NCI-H526 (cell line): ENCODE measurements at places on chromosomes 2 and 18.

GRCh38 chr18:8871489-8871888 is 166.1 kb downstream of the MTCL1 start:
- DNase-seq: no peak

DNA sequence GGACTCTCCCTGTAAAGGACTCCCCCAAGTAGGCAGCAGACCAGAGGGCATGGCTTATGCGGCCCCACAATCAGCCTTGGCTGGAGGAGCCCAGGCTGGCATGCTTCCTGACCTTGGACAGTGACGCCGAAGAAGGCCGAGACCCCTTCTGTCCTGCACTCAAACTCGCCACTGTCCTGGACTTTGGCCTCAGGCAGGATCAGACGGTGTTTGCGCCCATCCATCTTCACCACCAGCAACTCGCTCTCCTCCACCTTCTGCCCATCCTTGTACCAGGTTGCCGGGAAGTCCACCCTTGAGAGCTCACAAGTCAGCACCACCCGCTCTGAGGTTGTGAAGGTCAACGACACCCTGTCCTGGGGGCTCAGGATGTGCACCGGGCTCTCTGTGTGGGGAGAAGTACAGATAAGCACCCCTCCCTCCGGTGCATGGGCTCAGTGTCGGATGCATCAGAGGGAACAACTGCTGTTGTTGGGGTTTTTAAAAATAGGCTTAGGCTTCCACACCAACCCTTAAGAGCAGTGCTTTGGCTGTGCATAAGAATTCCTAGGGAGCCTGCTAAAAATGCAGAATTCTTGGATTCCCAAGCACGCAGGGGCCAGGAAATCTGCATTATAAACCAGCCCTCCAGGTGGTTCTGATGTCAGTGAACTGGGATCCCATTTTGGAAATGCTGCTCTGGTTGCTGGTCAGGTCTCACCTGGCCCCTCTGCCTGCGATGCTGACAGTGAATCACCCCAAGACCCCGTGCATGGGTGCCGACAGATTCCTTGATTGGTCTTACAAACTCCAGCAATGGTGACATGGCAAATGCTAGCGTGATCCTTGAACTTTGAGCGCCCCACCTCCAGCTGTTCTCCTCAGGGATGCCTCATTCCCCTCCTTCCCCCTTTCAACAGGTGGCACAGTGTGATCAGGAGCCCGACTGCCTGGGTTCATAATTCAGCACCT is 5.9 kb downstream of the OBSL1 start:
- no peak for DNase-seq

DNA sequence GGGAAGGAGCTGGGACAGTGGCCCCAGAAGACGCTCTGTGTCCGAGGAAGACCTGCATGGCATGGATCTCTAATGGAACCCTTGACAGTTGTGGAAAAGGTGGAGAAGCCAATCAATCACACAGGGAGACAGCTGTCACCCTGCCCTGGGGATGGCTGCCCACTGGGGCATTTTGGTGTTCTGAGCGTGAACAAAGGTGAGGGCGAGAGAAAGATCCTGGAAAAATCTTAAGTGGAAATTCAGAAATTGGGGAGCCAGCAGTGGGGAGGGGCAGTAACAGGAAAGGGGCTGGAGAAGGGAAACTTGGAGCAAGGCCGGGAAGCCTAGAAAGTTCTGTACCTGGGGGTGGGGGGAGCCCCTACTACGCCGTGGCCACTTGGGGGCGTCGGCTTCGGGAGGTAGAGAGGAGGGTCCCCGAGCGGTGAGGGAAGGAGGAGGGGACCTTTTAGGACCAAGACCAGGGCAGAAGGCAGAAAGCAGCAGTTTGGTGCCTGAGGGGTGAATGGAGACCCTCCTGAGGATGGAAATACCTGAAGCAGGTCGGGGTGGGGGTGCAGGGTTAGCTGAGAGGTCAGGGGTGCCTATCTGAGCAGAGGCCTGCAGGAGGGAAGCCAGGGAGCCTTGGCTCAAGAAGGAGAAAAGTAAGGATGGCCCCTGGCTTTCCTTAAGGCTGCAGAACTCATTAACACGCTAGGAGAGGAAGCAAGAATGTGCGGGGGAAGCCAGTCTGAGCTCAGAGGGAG is 30.0 kb downstream of the NGEF start:
- DNase-seq: no peak

DNA sequence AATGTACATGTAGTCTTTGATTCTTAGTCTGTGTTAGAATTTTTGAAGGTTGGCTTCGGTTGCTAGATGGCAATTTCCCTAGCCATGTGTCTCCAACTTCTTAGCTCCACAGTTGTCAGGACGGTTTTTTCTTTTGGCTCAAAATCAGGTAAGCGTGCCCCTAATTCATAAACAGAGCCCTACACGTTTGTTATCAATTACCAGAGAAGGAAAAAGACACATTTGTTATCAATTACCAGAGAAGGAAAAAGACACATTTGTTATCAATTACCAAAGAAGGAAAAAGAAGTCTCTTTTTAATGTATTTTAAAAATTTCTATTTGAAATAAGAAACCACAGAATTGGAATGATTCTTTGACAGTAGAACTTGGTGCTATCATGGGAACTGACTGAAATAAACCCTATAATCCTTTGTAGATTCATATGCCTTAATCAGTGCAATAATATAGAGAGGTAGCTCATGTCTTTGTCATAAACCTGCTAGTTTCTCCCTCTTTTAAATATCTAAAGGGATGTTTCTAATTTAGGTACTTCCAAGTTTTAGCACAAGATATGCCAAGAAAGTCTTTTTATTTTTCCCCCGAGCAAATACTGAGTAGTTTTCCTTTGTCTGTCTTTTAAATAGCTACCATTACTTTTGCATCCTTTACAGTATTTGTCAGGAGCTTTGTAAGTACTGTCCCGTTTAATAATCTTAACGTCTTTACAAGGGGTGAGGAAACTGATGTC is 35.9 kb downstream of the CAMKMT start:
- DNase-seq: no peak

DNA sequence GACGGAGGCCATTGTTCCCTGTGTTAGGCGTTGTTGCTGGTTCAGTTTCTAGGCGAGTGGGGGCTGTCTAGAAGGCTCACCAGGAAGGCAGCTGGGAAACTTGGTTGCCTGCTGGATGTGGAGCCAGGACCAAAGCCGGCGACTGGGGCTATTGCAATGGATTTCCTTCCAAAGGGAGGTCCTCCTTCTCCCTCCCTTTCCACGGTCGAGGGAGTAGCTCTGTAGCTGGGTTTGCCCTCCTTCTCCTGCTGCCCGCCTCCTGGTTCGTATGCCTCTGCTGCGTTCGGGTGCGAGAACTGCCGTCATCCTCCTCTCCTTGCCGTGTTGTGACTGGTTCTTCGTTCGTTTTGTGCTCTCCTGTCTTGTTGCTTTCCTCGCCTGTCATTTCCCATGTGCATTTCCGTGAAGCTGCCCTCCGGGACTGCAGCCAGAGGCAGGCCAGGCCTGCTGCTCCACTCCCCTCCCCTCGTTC is 203.4 kb downstream of the NEDD4L start:
- DNase-seq: peak; percentile 39

DNA sequence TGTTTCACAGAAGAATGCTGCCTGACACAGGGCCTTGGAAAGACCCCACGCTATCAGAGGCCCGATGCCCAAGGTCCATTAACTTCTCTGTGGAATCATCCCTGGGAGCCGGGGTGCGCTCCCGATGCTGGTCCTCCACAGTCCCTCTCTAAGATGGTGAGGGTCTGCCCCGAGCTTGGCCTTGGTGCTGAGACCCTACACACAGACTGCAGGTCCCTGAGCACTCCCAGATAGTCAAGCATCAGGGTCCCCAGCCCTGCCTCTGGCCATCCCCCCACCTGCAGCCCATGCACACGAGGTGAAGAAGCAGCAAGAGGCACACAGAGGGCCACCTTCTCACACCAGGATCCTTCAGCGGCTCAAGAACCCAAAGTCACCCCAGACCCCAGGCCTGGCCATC is 263.3 kb downstream of the MYCN start:
- DNase-seq: no peak

- DNase-seq: no peak
Observed at GRCh38 chr2:191791953-191792560, 54.8 kb downstream of the CAVIN2 start.

DNA sequence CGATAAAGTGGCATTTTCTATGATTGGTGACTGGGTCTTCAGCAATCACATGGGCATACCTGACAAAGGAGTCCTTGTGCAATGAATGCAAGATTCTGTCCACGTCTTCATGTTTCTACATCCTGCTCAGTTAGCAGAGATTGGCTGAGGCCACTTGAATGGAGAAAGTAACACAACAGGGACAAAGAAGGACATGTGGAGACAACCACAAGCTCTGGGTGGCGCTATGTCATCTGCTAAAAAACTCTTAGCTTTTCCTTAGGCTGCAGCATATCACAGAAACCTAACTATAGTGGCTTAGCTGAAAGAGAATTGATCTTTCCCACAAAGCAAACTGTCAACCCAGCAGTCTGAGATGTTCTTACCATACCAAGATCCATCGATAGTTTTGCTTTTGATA is 1109.7 kb downstream of the SOCS6 start:
- DNase-seq: peak; percentile 57

GRCh38 chr2:39949131-39949530 is 170.1 kb upstream of the THUMPD2 start:
- no peak for DNase-seq

DNA sequence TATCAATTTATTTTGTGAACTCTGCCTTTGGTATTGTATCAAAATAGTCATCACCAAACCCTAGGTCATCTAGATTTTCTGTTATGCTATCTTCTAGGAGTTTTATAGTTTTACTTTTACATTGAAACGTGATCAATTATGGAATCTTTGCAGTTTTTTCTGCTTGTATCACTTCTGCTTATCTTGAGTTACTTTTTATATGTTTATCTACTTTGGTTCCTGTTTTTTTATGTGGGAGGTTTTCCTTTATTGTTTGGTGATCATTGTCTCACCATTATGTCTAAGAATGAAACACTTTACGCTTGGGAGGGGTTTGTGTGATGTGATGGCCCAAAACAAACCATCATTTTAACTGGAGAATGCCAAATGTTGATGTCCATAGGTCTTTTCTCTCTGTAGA is 261.2 kb downstream of the SPAG16 start:
- DNase-seq: no peak

GRCh38 chr18:45378933-45379332 is 236.3 kb upstream of the SLC14A2 start:
- DNase-seq: no peak

- DNase-seq: no peak
Observed at GRCh38 chr2:120450196-120450820, 104.4 kb downstream of the INHBB start.

GRCh38 chr2:179255129-179255528 is 9.5 kb downstream of the SESTD1 start:
- no peak for DNase-seq

DNA sequence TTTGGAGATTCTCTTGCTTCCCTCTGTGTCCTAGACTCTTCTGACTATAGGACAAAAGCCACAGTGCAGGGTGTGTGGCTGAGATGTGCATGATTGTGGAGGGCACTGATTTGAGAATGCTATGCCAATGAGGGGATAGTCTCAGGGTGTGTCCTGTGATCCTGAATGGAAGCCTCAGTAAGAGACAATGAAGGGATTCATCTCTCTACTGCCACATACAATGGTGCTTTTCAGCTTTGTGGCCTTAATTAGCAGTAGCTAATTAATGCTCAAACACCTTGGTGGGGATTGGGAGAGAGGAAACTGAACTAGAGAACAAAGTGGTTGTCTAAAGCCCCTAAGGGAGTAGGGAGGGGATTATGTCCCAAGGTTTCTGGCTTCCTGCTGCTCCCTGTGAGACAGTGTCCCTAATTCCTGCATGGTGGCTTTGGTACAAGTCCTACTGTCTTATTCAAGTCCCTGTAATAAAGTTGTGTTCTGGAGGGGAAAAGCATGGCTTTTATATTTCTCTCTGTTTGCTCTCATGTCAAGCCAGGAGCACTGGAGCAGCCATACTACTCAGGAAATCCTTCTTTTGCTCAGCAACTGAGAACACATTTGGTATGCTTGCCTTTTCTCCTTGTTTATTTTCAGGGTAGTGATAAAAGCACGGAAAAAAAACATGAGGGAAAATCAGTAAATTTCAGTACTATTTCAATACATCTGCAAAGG is 415.2 kb upstream of the TCF4 start:
- no peak for DNase-seq

DNA sequence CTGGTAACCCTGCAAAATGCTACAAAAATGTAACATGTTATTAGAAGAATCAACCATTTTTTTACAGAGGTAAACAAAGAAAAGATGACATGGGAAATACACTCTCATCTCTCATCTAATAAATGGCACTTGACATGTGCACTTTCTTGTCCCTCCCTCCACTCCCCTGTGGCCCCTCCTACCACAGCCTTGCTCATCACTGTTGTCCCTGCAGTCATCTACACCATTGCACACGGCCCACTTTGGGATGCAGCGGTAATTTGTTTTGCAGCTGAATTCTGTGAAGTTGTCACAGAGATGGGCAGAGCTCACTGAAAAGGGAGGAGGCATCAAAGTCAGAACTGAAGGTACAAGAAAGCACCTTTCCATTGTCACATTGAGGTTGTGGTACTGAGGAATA is 103.6 kb downstream of the DHRS9 start:
- no peak for DNase-seq

DNA sequence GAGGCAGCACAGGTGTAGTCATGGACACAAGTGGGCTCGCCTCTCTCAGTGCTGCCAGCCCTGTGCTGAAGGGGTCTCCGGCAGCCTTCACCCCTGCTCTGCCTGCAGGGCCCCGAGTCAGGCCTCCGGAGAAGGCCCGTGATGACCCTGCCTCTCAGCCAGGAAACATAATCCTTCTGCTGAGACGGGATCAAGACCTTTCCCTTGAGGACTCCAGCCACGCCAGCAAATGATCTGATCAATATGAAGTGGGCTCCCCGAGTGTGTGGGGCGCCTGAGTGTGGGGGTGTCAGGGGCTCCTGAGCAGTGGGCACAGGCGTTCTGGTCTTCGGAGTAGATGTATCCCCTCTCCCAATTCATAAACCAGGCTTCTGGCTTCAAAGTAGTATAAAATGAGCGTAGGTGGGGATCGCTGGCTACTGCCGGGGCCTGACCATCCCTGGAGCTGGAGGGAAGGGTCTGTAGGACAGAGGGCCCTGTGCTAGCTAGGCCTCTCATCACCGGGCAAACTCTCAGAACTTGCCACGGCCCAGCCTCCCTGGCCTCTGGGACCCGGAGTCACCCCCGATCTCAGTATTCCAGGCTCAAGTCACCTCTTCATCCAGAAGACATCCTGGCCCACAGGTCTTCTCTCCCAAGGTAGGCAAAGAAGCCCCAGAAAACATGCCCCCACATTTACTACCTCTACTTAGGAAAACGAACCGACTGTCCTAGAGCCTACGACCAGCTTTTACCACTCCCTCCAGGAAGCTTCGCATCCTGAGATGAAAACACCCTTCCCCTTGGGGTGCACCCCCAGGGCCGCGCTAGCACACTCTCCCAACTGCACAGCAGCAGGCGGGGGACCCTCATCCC is 33.6 kb downstream of the CRACDL start:
- no peak for DNase-seq
